ENCODE measurements at places on chromosomes 5 and 9.

DNA sequence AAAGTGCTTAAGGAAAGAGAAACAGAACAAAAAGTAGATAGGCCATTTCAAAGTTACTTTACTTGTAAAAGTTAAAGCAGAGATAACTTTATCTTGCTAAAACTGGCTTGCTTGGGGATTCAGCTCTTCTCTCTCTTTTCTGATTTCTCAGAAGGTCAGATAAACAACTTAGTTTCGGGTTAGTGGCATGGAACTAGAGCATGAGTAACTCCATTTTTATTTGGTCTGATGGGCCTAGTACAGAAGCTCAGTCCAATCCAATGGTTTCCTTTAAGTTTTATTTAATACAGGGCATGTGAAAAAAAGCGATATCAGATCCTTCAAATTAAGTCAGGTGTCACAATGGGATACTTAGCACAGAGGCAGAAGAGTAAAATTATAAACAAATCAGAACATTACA lies 18.8 kb upstream of the GPBP1 start:
- DNase-seq, result no peak

- no peak for DNase-seq
These were observed 3.8 kb downstream of the PSD2 start for GRCh38 chr5:139799359-139799758.

DNA sequence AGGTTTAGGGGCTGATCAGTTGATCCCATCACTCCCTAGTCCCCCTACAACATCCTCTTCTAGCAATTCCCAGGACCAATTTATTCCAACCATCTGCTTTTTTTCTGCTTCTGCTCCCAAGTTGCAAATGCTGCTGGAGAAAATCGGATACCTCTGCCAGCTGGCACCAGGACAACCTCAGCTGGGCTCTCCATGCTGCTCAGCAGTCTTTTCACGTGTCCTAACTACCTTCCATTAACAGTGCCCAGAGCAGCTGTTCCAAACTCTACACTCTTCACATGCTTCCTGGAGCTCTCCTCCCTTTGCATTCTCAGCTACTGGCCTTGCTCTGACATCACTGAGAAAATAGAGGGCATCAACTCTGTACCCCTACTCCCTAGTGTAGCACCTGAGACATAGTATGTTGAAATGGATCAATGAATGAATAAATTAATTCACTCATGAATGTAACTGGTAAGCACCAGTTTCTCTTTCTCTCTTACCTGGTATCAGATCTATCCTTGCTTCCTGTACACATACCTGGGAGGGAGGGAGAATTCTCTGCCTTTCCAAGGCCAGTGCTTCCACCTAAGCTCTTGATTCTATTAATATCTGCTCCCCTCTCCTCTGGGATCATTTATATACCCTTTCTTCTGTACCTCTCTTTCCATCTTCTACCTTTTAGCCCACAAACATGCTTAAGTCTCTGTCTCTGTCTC lies 191.0 kb downstream of the RAB3C start:
- no peak for DNase-seq

GRCh38 chr5:158079097-158079496 lies 220.2 kb upstream of the CLINT1 start:
- DNase-seq, result no peak

DNA sequence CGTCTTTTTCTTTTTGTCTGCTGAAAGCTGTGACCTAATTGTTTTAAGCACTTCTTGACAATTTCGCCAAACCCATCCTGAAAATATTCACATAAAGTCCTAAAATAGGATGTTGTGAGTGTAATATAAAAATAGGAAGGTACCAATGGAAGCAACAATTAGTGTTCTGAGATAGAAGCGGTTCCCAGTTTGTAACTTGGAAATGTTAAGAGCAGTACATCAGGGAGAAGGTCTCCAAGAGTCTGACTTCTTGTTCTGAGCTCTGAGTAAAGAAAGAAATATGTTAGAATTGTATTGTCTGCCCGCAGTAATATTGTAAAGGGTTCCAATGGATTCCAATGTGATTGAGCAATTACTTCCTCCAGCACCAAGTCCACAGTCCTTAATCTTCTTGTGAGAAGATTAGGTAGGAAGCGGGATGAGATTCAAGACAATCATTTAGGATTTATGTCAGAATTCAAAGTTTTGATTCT lies 3.9 kb downstream of the VCAN start:
- DNase-seq, result peak; percentile 91

DNA sequence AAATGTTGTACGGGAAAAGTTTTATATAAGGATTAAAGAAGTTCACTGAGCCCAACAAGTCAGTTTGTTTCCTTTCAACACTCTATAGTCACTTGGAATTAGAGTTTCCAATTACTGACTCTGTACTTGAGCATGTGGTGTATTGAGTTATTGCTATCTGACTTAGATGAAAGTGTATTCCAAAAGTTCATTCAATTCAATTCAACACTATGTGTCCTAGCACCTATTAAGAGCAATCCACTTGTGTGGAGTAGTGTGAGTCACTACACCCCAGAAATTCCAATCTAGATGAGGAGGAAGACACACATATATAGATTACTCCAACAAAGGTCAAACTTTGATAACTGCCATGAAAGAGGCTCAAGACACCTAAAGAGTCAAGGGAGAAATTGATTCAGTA lies 98.2 kb upstream of the SLCO6A1 start:
- no peak for DNase-seq

DNA sequence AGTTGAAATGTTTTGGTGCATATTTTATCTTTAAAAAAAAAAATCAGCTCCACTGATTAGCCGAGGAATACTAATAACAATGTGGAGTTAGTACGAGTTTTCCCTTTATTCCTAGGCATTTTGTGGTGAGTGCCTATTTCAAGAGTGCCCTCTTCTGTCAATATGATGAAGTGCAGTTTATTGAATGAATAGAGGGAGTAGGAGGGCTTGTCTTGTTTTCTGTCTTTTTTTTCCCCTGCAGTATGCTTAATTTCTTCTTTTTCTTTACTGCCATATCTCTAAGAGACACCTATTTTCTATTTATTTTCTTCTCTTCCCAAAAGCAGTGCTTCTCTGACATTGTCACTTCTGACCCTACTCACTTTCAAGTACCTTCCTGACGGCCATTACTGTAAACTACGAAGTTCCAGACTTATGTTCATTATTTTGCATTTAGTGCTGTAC lies 169.6 kb upstream of the PITX1 start:
- peak; percentile 20 for DNase-seq

- no peak for DNase-seq
These were observed 101.1 kb downstream of the PSD2 start for GRCh38 chr5:139896718-139897117.

DNA sequence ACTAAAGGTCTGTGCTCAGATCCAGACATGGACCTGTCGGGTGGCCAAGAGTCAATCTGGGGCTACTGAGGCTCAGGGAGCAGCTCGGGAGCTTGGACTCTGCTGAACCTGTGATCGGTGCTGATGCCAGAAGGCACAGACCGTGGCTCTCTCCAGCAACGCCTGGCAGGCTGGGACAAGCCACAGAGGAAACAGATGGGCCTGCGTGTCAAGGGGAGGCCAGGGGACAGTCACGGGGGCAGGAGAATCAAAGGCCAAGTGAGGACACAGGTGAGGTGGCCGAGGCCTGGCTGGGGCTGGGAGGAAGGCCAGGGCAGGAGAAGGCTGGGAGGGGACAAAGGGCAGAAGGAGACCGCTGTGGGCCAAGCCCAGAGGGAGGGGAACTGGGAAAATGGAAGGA lies 43.4 kb downstream of the EPB41L4B start:
- no peak for DNase-seq

GRCh38 chr5:111463311-111463710 lies 49.0 kb downstream of the STARD4 start:
- DNase-seq, result no peak

DNA sequence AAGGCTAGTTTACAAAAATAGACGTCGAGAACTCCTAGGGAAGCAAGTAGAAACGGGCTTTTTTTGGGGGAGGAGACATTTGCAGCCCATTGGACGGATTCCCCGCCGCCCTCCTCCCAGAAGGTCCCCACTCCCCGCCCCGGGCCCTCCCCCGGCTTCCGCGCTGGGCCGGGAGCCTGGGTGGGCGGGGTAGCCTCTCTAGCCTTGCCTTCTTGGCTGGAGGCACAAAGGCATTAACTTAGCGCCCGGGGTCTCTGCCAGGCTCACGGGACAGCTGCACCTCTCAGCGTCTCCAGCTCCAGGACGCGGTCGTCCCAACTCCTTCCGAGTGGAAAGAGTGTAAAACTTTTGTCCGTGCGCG lies at the start of gene DMRTA1:
TSS of gene DMRTA1 (plus strand) at position 236 of the 361 bp plus-strand sequence. CDS start 242 bp downstream, outside the sequence.
- peak; percentile 32 for DNase-seq

DNA sequence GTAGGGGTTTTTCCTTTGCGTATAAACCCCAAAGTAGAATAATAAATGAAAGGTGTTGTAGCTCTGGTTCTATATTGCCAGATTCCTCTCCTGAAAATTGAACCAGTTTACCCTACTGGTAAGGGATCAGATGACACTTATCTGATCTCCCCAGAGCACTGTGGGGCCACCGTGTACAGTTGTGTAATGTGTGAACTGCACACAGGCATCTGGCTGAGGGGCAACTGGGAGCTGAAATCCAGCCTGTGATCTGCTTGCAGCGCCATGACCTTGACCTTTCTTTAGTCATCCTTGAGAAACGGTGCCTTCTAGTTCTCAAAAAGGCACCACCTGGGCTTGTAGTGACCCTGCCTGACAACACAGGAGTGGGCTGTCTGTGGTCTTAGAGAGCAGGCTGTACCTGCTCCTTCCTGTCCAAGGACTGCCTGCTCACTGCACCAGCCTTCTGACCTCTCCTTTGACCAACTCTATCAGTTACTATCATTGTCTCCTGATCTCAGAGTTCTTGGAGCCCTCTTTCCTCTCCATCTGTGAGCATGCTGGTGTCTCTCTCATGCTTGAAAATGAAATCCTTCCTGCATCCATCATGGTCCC lies 40.2 kb downstream of the PDE6A start:
- no peak for DNase-seq

DNA sequence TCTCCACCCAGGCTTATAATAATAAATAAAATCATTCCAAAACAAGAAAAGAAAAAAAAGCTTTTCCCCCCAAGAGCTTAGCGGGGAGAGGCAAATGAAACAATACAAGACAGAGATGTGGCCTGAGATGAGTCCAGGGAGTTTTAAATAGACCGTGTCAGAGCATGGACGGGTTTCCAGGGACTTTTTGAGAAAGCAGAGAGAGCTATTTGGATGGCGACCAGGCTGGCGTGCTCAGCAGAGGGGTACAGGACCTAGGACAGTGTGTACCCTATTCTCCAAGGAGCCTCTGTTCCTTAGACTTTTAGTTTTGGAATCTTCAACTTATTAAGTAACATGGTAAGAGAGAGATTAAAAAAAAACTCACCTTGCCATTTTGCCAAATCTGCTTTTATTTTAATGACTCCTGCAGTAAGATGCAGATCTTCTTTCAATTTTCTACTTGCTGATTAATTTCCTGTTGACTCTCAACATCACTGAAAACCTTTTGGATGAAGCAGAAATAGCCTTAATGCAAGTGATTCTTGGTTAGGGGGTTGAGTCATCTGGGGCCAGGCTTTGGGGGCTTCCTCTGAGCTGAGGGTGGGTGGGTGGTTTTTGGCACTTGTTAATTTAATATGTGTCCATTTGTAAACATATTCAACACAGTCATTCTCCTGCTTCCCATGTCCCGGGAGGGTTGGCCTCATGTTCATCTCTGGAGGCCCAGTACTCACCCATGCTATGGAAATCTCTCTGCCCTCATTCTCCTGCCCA lies 49.6 kb upstream of the OSMR start:
- peak; percentile 47 for DNase-seq
